SJSA1 (cell line): ENCODE measurements at places on chromosomes 11 and 22. TPM values are rescaled to one million over a fixed set of nuclear protein-coding genes. Genes with fewer than 3 reads are reported as not detected.

DNA sequence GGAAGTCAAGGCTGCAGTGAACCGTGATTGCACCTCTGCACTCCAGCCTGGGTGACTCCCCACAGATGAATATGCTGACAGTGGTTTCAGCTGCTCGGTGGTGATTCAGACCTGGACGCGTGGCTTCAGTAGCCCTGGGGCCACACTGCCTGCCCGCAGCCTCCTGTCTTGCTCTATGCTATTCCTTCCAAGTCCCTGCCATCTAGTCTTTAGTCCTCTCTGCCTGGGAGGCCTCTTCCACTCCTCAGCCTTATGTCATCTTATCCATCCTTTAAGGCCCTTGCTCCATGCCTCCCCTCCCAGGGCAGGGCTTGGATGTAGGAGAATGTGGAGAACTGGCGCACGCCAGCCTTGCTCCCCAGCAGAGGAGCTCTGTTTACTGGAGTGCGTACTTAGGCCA is 23.0 kb downstream of the YDJC start:
- DNase-seq: no peak

DNA sequence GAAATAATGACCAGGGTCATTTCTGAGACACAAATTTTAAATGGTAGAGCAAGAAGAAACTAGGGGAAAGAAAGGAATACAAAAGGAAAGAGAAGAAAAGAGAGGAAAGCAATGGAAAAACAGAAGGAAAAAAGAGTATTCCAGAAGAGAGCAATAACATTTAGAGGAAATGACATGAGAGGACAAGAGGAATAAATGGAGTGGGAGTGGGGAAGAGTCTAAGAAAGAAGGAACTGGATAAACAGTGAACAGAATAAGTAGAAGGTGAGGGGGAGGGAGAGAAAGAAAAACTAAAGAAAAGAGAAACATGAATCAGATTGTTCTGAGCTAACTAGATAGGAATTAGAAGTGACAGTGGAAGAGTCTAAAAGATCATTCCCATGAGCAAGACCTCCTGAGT is 28.4 kb downstream of the PRDM10 start:
- no peak for DNase-seq

The FERMT3 gene
- total RNA-seq: 0.84 TPM in 1 of 2 replicates, not detected in the other

DNA sequence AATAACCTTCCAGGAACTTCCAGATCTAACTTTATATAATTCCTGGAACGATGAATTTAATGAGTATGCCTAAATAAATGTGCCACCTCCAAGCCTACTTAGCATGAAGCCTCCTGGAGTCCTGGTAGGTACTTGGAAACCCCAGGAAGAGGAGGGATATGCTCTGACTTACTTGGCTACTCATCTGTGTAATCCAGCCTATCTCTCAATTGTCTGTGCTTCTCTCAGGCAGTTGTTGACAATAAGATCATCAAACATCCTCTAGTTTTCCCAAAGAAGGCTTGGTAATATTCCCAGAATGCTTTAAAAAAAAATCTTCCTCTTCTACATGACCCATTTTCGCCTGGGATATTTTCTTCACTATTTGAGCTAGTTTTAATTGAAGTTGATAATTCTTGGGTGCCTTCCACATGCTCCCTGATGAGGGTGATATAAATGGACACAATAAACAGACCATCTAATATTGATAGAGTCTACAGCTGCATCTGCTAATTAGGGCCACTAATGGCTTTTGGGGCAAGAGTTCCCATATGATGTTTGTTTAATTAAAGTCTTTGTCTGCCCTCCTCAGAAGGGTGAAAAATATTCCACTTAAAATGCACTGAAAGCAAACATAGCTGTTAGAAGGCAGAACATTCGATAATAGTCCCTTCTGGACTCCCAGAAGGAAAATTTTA is 75.5 kb upstream of the RAB38 start:
- DNase-seq: no peak

The CCDC81 gene
- total RNA-seq: 18.2 and 37.4 TPM in 2 replicates

DNA sequence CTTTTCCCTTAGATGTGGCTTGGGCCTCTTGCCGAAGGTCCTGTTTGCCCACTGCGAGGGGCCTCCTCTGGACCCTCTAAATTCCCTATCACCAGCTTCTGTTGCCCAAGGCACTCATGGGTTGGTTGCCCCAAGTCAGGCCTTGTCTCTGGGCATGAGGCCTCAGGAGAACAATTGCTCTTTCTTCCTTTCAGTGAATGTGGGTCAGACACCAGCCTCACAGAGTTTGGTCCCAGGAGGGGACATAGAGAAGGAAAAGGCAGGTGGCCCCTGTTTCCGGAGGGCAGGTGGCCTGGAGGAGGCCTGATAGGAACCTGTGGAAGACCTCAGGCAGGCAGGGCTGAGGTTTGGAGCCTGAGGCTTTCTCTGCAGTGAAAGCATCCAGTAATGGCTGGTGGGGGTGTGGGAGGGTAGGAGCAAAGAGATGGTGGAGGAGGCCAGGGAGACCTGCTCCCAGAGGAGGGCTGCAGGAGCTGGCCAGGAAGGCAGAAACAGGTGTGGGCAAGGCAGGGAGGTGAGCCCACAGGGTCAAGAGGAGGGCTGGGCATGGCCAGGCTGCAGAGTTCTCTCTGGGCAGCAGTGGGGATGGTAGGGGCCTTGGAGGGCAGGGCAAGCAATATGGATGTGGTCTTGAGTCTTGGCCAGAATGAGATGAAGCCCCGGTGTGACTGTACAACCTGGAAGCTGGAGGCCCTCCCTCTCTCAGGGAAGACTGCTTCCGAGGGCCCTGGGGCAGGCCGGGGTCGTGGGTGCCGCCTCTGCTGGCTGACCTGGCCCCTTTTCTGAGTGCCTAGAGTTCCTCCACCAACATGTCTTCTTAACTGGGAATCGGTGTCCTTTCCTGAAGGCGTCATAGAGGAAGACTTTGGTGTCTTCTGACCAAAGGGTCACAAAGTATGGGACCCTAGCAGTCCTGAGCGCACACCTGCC is 28.0 kb upstream of the LMO1 start:
- DNase-seq: no peak

The CNTF gene
- total RNA-seq: 0.16 and 1.9 TPM in 2 replicates

DNA sequence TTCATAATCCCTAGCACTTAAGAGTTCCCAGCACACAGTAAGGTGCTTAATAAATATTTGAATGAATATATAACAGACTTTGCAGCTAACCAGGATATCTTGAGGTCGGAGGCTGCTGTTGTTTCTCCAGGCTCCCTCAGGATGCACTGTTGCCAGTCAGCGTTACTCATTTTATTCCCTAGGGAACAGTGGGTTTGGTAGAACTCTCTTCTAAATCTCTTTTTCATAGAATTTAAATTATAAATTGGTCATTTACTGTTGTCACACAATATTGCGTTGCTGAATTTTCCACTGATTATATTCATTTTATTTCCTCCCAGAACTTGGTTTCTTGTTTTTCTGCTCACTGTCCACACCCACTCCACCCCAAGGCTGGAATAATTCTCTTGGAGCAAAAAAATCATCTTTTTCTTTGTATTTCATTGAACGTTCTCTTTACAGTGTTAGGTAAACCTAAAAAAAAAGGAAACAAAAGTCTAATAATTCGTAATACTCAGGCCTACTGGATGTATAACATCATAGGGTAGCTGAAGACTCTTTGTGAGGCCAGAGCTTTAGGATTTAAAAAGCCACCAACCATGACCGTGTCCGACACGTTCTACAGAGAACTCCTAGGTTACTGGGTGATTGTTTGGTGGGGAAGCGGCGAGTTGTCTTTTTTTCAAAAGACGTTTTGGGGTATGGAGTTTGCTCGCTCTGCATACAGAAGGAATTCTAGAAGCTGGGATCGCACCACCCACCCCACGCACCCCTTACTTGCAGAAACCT is 766 bp upstream of the CAPRIN1 start:
- DNase-seq: peak; percentile 21

GRCh38 chr22:41445129-41446056 is 1.2 kb downstream of the TOB2 start:
- no peak for DNase-seq

GRCh38 chr11:119391275-119391674 is 9.8 kb upstream of the USP2 start:
- DNase-seq: no peak

The UQCC3 gene
- total RNA-seq: 14.9 and 30.6 TPM in 2 replicates

GRCh38 chr11:494761-495536 is 12.1 kb downstream of the RNH1 start:
- no peak for DNase-seq

DNA sequence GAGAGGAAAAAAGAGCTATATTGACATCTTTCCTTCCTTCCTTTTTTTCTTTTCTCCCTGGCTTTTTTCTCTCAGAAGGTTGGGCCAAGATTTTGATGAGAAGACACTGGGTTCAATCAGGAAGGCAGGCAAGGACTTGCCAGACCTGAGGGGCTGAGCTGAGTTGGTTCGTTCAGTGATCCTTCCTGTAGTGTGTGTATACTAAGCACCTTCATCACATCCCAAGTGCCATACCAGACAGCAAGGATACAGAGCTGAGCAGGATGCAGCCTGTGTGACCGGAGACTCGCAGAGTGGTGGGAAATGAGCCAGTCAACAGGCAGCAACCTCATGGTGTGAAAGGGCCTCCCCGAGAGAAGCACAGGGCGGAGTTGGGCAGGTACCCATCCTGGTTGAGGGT is 95.5 kb downstream of the SPON1 start:
- no peak for DNase-seq

The MAPK8IP1 gene
- 2.6 and 4.3 TPM in 2 replicates for total RNA-seq

The MAP4K2 gene
- 19.2 and 22.9 TPM in 2 replicates for total RNA-seq

DNA sequence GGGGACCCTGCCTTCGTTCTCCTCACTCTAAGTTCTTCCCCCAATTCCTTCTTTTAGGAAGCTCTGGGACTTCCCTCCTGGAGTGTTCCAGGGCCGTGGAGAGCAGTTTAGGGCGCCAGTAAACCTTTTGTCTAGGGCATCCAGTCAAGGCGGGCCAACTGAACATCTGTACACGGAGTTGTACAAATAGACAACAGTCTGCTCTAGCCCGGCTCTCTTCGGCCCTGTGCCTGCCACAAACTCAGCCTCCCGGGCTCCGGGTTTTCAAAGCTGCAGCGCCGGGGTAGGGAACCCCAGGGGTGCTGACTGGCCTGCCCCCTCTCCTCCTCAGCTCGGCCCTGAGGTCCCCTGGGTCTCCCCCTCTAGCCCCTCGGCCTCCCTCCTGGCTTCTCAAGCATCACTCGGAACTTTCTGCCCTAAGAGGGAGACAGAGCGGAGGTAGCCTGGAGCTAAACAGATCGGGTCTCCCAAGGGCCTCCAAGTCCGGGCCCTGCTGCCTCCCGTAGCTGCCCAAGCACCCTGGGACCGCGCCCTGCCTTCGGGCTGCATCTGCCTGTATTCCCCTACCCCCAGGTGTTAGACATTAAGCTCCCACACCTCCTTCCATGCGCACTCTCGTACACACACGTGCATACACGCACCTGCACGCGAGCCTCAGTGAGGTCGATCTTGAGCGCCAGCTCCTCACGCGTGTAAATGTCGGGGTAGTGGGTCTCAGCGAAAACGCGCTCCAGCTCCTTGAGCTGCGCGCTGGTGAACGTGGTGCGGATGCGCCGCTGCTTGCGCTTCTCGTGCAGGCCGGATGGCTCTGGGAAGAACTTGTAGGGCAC is 3.3 kb downstream of the PHOX2A start:
- no peak for DNase-seq

The ZNRF3 gene
- total RNA-seq: 3.2 and 6.0 TPM in 2 replicates

The ZDHHC13 gene
- total RNA-seq: 13.2 and 18.5 TPM in 2 replicates

- DNase-seq: no peak
Observed at GRCh38 chr11:94574193-94574961, 7.2 kb downstream of the PIWIL4 start.

DNA sequence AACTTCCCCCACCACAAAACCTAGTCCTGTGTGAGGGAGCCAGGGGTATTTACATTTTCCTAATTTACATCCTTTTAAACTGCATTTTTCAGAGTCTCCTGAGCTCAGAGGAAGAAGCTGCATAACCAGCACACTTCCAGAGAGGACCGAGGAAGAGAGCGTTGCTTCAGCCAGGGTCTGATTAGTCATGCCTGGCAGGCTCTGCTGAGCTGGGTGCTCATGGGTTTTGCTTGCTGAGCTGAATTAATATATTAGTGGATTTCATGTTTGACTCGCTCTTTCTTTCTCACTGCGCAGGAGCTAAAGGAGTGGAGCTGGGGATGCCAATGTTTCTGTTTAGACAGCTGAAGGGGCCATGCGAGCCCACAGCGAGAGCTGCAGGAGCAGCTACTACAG is 539.3 kb upstream of the B3GAT1 start:
- peak; percentile 40 for DNase-seq

DNA sequence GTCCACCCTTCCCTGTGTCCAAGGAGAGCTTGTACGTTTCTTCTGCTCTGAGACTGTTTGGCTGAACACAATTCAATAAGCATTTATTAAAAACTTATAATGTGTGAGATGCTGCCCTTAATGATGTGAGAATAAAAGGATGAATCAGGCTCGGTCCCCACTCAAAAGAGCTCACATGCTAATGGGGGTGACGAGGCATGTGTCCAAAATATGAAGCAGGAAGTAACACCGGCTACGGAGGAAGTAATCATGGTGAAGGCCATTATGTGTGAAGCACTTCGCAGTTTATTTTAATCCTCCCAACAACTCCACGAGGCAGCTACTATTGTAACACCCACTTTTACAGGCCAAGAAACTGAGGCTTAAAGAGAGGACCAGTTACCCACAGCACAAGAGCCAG is 3.4 kb upstream of the RASD2 start:
- DNase-seq: no peak

The SART1 gene
- total RNA-seq: 172 and 186 TPM in 2 replicates

- no peak for DNase-seq
Observed at GRCh38 chr11:91160661-91161060, 937.8 kb upstream of the CHORDC1 start.

DNA sequence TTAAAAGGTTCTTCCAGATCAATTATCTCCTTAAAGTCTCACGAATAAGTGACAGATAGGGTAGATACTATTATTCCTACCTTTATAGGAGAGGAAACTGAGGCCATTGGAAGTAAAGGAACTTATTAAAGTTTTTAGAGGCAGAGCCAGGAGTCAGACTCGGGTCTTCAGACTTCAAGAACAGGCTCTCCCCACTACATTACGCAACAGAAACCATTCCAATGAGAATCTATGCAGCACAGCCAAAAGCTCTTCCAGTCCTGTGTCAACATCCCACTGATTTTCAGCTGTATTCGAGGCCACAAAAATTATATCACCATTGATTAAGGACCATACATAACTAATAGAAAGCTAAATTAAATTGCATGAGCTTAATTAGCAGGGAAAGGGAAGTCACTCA is 77.4 kb downstream of the RELT start:
- DNase-seq: no peak

- DNase-seq: peak; percentile 76
Observed at GRCh38 chr22:27224485-27225374, 567.3 kb downstream of the MIAT start.

GRCh38 chr11:117820516-117820915 is 4.0 kb downstream of the FXYD2 start:
- no peak for DNase-seq

- DNase-seq: no peak
Observed at GRCh38 chr11:115590254-115590653, 86.0 kb upstream of the CADM1 start.
